ENCODE measurements at places on chromosomes 3 and 15.

DNA sequence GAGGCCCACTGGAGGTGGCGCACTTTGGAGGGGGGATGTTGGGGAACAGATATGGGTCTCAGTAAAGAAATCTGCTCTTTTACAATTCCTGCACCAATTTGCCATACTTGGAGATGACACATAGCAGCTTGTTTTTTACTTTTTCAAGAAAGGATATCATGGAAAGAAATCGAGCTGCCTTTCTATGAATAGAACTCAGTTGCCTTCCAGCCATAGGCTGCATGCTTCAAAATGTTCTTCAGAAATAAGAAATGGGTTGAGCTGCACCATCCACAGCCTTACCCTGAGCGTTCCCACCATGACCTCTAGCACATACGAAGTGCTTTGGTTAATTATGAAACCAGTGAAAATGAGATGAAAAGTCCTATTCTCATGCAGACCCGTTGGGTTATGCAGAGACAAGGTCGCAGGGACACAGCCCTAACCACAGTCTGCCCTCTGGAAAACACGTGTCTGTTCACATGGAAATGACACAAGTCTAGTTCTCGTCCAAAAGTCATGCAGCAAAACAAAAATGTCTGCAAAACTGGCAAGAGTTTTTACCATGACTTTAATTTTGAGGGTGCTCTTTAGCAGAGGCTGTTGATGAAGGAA, 36.3 kb downstream of the NGRN start:
- no peak for DNase-seq

GRCh38 chr3:156488767-156489166, 66.2 kb downstream of the SSR3 start:
- no peak for DNase-seq

GRCh38 chr3:158863247-158863646, 61.4 kb downstream of the MFSD1 start:
- no peak for DNase-seq

- DNase-seq = no peak
Observed at GRCh38 chr15:65998486-65998885, 129.2 kb downstream of the RAB11A start.

- no peak for DNase-seq
Observed at GRCh38 chr15:87573039-87573438, 683.5 kb downstream of the NTRK3 start.

- peak; percentile 76 for DNase-seq
Observed at GRCh38 chr15:80615783-80616391, 79.2 kb upstream of the ABHD17C start.

DNA sequence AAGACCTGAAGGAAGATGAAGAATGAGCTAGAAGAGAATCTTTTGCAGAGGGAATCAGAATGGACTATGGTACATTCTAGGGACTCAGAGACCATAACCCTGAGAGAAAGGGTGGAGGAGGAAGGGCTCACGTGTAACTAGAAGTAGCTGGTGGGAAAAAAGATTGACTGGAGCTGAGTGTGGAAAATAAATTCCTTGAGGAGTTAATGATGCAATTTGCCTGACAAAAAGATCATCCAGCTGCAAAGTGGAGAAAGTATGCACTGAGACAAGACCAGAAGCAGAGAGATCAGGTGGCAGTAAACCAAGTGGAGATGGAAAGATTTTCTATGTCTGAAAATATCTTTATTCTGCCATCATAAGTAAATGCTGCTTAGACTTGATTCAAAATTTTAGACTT, 52.9 kb upstream of the TBL1XR1 start:
- no peak for DNase-seq

GRCh38 chr3:51718547-51719409, 11.9 kb downstream of the GRM2 start:
- DNase-seq = peak; percentile 70

DNA sequence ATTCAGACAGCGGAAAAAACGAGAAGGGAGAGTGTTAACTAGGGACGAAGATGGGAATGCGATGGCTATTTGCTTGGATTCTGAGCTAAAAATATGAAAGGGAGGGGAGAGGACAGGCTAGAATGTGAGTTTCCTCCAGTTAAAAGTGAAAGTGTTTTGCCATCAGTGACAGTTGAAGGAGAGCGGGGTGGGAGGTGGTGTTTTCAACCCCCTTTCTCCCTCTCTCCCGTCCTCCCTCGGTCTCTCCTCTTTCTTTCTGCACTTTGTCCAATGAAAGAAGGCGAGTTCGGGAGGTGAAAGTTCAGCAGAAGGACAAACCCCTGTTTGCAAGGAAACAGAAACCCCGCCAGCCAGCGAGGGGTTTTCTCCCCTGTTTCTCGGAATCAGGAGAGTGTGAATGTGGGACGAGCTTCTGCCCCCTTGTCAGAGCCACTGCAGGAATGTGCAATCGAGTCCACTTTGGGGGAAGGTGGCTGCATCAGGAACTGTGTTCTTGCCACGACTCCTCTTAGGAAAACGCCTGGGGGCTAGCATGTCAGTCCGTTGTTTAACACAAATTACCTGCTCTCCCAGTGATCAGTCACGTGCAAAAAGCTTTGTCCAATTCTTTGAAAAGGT, 975 bp upstream of the FOXP1 start:
- DNase-seq = peak; percentile 66

DNA sequence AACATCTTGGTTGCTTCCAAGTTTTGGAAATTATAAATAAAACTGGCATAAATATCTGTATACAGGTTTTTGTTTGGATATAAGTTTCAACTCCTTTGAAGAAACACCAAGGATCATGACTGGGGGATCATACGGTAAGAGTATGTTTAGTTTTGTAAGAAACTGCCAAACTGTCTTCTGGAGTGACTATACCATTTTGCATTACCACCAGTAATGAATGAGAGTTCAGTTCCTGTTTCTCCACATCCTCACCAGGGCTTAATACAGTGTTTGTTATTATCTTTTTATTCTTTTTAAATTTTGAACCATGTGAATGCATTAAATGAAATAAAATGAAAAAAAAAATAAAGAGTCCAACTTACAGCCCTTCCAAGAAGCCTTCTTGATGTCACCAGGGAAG, 3.7 kb upstream of the ANKUB1 start:
- no peak for DNase-seq

DNA sequence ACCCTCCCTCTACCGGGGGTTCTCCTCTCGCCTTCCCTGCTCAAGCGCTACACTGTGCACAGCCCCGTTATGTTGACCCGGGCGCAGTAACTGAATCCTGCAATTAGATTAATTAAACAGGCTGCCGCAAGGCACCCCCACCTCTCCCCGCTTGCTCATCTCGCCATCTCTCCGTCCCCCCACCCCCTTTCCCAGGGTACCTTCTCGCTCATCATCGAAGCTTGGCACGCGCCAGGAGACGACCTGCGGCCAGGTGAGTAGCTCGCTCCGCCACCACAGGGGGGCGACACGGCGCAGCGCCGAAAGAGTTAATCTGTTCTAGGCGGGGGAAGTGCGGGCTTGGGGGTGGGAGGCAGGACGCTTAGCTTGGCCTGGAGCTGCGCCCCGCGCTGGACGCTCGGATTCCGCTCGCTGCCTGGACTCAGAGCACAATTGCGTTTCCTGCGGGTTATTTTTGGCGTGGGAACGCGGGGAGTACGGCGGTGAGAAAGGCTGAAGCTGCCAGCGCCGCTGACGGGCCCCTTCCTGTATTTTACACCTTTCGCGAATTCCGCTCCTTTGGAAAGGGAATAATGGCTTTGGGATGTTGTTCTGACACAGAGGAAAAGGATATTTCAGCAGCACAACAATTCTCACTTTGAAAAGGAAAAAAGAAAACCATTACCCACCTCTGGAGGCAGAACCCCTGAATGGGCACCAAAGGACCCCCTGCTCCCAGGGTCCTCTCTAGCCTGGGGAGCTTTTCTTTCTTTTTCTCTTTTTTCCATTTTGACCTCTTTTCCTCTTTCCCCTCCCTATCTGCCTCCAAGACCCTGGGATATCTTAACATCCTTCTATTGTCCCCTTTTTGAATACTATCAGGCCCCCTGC, 1.5 kb downstream of the DLL4 start:
- peak; percentile 78 for DNase-seq

DNA sequence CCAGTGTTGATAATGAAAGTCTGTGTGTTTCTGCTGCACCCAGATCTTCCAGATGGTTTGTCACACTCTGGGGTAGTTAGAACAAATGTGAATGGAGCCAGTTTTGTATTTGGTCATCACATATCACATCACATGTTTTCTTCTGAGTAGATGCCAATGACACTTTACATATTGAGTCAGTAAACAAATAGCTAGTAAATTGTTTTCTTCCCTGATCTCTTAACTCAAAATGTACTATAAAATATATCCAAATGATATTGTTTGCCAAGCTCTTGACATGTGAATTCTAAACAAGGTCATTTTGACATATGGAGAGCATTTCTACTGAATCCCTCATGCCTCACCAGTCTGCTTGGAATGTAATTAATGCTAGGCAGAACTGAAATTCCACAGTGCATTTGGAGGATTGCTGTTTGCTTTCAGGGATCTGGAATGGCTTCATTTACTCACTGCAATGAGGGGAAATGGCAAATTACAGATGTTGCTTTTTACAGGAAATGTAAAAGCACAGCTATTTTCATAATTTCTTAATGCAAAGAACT, 45.0 kb downstream of the PDHB start:
- DNase-seq = no peak

GRCh38 chr3:30357897-30358296, 248.5 kb upstream of the TGFBR2 start:
- DNase-seq = no peak

DNA sequence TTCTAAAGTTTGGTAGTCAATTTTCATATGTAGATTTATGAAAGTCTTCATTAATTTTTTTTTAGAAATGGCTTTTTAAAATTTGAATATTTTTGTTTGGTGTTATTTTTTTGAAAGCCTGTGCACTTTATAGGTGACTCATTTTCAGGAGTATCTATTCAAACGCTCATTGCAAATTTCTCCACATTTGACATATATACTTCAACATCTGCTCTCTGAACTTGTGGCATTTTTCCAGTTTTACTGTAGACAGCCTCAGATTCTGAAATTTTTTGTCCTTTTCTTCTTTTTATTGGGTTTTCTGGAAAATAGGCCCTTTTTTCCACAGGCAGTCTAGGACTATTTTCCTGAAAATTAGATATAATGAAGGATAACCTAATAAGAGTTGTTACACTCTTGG, 396.6 kb downstream of the RBMS3 start:
- DNase-seq = no peak

DNA sequence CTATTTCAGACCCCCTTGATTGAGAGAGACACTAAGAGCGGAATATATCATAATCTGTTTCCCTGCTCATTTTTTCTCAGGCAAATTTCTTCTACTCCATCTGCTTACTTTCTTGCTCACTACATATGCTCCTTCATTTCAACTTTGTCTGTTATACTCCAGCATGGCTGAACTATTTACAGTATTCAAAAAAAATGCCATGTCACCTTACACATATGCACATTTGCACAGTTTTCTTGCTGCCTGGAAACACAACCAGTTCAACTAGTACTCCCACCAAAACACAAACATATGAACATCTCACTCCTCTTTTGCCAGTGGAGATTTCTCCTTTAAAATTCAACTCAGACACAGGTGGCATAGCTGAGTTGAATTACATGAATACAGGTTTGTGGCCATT, 1142.1 kb upstream of the CADM2 start:
- DNase-seq = no peak

DNA sequence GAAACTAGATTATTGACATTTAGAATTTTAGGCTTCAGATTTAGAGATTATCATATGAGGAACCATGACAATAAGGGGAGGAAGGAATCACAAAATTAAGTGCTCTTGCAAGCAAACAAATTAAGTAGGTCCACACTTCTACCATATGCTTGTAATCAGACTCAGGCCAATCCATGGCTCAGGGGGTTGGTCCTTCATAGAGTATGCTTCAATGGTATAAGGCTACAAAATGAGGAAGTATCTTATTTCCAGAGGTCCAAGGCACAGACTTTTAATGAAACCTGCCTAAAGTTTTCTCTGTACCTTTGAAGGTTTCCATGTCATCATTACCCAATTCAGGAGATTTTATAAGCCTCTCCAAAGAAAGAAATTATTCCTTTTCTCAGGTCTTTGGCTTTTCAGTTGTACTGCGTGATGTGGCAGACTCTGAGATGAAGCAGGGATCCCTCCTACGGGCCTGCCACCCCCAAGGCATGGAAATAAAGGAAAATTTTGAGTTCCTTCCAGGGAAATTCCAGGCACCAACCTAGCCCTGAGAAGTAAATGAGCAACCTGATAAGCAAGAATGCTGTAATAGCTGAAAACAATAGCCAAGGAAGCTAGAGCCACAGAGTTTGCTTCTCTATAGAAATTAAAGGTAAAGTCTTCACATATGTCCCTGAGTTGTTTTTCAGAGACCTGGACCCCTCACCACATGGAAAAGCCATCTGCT, 36.3 kb downstream of the SERPINI2 start:
- DNase-seq = no peak

- no peak for DNase-seq
Observed at GRCh38 chr15:57516327-57517029, 75.2 kb upstream of the MYZAP start.

DNA sequence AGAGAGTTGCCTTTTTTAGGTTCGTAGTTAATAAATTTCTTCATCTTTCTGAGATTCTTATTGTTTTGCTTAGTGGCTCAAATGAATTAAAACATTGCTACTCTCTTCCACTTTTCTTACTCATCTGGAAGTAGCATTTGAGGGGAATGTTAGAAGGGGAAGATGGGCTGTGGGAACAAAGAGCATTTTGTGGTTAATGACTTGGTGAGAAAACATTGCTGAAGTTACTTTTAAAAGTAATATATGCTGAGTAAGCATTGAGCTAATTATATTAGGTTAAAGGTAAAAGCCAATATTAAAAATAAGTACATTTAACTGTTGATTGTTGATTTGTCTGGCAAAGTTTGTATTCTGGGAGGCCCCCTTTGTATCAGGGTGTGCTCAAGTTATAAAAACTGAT, 5.7 kb downstream of the MORF4L1 start:
- DNase-seq = no peak

GRCh38 chr3:102394517-102394916, 40.3 kb upstream of the ZPLD1 start:
- DNase-seq = no peak

- DNase-seq = no peak
Observed at GRCh38 chr15:74122403-74123130, 7.8 kb upstream of the ISLR2 start.

DNA sequence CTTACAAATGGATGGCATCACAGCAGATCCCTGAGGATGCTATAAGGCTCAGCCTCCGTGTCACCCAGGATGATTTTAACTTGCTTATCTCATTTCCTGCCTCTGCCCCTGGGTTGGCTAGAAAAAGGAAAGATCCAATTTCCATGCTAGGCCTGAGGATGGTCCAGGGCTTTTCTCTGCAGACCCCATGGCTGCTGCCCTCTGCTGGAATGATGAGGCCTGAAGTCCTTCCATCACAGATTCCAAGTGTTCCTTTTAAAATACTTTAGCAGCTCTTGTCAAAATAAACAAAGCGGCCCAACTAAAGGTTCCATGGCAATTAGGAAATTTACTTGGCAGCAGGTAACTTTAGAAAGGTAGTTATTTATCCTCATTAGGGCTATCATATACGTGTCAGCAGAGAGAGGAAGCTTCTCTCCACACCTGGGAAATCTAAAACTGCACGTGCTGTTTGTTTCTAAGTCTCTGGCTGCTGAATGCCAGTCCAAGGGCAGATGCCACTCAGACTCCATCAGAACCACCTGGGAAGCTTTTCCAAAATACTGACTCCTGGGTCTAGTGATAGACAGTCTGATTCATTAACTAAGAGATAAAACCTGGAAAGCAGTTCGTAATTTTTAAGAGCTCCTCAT, 401.9 kb upstream of the IL12A start:
- no peak for DNase-seq

- DNase-seq = no peak
Observed at GRCh38 chr3:135891121-135891520, 74.4 kb upstream of the PPP2R3A start.

GRCh38 chr3:27193056-27193455, 176.1 kb downstream of the NEK10 start:
- DNase-seq = no peak

GRCh38 chr15:68145706-68146105, 59.4 kb downstream of the CALML4 start:
- DNase-seq = no peak

All from Peyer's patch (tissue), 4 donors.